ENCODE measurements at places on chromosomes 2 and 18.

DNA sequence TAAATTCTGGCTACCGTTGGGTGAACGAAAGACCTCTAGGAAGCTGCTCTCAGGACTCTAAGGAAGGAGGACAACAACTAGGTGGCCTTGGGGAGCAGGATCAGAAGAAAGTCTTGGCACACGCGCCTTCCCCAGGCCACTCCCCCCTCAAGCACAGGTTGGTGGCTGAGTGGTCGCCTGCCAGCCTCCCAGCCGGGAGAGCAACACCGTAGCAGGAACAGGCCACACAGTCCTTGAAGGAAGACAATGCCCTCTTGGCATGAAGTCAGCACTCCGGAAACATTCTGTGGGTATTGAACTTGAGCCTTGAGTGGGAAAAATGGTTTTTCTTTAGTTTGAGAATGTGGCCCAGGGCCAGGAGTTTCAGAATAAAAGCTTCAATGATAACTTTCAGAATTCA is 87.4 kb upstream of the AGAP1 start:
- DNase-seq, result no peak

- no peak for DNase-seq
Measured at GRCh38 chr2:44112096-44112495, 56.6 kb upstream of the PPM1B start.

DNA sequence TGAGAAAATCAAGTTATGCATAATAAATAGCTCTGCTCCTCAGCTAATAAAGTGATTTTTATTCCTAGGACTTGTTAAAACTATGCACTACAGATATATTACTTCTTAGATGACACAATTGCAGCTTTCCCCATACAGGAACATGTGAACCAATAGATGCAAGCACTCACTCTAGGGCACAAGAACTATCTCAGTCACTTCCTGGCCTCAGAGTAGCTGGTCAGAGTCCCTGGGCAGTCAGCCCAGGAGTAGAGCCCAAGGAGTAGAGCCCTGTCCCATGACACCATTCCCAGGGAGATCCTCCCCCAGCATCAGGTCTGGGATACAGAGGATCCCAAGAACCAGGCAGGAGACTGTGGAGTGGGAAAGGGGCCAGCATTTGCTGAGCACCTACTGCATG is 2.7 kb downstream of the TNS1 start:
- no peak for DNase-seq

DNA sequence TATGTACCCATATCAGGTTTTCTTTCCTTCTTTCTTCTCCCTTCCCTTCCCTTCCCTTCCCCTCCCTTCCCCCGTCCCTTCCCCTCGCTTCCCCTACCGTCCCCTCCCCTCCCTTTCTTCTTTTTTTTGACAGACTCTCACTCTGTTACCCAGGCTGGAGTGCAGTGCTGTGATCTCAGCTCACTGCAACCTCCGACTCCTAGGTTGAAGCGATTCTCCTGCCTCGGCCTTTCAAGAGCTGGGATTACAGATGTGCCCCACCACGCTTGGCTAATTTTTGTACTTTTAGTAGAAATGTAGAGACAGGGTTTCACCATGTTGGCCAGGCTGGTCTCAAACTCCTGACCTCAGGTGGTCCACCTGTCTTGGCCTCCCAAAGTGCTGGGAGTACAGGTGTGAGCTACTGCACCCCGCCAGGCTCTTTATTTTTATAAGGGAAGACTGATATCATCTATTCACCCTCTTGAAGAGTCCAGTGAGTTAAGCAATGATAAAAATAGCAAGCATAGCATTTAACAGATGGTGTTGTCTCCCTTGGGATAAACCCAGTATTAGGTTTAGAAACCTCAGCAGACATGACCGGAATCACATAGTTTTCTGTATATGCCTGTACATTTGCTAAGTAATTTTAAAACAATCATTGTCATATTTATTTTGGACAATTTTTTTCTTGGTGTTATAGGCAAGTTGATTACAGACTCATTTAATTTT is 888.4 kb downstream of the TRIB2 start:
- DNase-seq, result no peak

- no peak for DNase-seq
Measured at GRCh38 chr2:6730649-6731532, 134.8 kb downstream of the CMPK2 start.

DNA sequence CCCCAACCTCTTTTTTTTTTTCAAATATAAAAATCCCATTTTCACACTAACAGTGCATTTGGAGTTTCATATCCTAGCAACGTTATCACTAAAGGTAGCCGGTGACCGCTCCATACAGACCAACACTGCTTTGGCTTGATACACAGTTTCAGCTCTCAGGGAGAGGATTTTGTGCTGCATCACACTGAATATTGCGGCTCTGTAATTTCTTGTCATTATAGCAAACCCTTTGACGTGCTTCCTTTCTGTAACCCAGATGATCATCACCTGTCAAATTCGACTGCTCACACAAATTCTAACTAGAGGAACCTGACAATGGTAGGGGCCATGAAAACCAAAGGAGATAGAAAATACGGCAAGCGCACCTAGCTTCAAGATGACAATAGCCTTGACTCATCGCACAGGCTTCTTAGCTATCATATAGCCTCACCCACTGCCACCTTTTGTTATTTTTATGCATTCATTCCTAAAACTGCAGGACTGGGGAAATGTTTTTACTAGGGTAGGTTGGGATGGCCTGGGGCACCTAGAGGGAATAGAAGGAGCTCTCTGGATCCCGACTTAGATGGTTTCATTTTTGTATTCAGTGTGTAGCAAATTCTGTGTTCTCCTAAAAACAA is 582.9 kb upstream of the PIK3C3 start:
- DNase-seq, result no peak

DNA sequence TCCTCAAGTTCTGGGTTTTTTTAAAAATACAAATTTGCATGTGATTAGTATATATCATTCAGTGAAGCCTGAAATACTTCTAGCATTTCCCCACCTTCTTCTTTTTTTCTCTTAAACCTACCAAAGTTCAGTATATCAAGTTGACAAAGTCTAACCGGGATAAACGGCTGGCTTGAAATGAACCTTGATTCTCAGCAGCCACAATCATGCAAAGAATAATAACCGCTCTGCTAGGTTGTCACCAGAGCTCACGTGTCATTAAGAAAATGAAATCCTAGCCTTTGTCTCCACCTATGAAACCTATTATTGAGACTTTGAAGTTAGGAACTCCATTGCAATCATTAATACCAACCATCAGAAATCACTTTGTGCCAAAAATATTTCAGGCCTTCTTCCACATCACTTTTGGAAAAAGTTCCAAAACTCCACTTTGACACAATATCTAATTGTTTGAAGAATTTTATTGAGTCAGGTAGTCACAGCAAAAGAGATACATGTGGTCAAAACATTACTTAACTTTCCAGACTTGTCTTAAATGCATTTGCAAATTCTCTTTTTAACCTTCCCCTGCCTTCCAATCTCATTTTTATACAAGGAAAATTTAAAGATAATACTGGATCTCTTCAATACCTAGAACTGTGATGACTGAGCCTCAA is 285.6 kb upstream of the ACVR2A start:
- DNase-seq, result no peak

GRCh38 chr18:56738184-56738583 is 87.0 kb downstream of the WDR7 start:
- no peak for DNase-seq

DNA sequence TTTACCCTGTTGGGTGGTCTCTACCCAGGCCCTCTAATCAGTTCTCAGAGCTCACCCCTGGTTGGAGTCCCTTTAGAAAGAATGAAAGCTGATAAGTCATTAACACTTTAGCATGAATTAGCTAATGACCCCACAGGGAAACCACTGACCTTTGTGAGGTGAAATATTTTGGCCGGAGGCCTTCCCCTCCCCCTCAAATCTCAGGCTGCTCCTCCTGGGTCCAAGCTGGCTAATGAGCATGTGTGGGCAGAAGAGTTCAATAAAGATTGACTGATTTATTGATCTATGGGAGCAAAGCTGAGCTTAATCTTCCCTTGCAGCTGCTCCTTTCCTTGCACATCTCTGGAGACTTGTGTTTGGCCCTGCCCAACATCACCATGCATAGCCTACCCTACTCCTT is 78.8 kb upstream of the CCDC85A start:
- DNase-seq, result no peak

DNA sequence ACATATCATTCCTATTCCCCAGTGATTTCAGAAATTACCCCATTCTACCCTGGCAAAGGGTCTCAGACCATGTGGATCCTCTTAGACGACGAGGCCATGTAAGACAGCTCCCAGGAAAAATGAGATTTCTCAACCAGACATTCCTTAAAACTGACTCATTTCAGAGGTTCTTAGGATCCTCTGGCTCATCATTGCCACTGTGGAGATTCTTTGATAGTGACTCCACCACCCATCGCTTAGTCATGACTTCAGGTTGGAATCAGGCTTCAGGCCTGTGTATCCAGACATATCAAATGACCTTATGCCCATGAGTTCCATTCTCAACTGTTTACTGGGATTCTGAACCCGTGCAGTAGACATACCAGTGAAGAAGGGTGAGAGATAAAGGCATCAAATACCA is 245.6 kb upstream of the TCF4 start:
- no peak for DNase-seq

DNA sequence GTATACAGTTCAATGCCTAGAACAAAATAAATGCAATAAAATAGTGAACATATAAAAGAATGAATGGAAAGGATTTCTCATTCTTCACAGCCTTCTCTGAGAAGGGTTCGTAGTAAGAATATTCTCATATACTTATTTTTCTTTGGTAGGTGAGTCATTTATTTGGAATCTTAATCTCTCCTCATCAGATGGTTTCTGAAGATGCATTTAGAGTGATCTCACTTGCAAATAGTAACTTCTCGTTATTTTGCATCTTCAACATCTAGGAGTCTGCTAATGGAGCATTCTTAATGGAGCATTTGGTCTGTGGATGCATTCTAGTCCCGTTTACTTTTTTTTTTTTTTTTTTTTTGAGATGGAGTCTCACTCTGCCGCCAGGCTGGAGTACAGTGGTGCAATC is 3.9 kb downstream of the UBXN4 start:
- no peak for DNase-seq

- DNase-seq, result no peak
Measured at GRCh38 chr2:96683972-96684820, 41.6 kb downstream of the FER1L5 start.

GRCh38 chr2:113255140-113256070 is 23.3 kb downstream of the PAX8 start:
- DNase-seq, result no peak

DNA sequence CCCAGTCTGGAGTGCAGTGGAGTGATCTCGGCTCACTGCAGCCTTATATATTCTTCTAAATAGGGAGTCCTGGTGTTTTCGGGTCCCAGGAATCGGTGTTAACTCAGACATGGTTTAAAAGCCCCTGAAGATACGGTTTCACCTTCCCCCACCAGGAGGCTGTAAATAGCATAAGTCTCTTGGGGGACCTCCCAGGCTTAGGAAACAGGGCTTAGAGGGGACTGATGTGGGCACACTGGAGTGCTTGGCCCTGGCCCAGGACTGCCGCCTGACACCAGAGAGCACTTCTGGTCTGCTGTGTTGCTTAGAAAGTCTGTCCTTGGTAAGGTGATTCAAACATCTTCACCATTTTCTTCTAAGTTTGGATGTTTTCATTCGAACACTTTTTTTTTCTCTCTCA is 39.7 kb upstream of the MAP4K4 start:
- DNase-seq, result no peak

- DNase-seq, result no peak
Measured at GRCh38 chr2:240400371-240401161, 34.9 kb upstream of the GPC1 start.

DNA sequence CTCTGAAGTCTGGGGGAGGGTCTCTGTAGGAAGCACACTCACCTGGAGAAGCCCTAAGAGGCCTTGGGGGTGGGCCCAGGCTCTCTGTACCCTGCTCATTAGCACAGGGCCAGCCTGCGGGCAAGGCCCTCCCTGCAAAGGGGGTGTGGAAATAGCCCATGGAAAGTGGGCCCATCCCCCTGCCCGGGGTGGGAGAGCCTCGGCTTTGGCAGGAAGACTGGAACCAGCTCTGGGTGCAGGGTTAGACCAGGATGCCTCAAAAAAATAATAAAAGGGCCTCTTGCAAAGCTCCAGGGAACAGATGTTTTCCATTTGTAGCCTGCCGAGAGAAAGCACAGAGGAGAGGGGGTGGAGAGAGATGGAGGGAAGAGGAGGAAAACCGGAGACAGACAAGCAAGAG is 98.7 kb downstream of the STPG4 start:
- no peak for DNase-seq

DNA sequence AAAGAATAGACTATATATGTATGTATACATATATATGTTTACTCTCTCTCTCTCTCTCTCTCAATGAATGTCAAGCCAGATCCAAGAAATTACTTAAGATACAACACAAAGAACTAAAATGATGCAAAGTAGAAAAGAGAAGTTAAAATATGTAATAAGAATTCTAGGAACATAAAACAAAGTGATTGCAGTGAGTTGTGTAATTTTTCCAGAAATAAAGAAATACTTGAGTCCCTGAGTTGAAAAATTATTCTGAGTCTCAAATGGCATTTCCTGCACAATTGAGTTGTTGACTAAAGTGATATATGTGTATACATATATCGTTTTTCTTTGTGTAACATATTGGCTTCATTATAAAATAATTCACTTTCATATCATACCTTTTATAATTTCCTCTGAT is 262.4 kb downstream of the INSIG2 start:
- DNase-seq, result no peak

GRCh38 chr2:37615804-37616676 is 55.4 kb downstream of the CDC42EP3 start:
- peak; percentile 15 for DNase-seq

GRCh38 chr2:143205106-143205764 is 76.0 kb downstream of the ARHGAP15 start:
- DNase-seq, result no peak

DNA sequence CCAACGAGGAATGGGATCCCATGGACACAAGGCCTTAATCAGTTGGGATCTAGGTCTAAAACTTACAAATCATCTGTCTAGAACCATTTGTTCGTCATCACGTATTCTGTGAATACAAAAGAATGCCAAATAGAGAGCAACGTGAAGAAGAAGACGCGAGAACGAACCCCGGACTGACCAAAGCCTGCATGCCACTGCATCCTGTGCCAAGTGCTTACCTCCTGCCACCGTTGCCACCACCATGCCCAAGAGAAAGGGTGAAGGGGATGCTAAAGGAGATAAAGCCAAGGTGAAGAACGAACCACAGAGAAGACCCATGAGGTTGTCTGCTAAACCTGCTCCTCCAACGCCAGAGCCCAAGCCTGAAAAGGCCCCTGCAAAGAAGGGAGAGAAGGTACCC is 30.2 kb downstream of the ITSN2 start:
- DNase-seq, result no peak

DNA sequence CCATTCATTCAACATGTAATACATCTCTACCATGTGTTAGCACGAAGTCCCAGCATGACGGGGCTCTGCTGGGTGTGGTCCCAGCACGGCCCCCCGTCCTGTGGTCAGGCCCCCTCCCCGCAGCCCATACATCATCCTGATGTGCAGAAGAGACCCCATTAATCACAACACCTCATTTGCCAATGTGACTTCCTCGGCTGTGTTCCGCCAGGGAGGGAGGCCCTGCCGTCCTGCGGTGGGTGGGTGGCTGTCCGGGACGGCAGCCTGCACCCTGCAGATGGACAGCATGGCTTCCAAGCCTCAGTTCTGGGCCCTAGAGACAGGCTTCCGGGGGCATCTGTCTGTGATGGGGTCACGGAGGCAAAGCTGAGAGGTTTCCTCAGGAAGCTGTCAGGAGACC is 254.0 kb downstream of the CYP26B1 start:
- no peak for DNase-seq

- DNase-seq, result no peak
Measured at GRCh38 chr2:117199511-117199910, 615.0 kb upstream of the DDX18 start.

- DNase-seq, result no peak
Measured at GRCh38 chr2:62219407-62220159, 23.7 kb downstream of the B3GNT2 start.

- no peak for DNase-seq
Measured at GRCh38 chr2:68565858-68566257, 77.5 kb upstream of the PROKR1 start.

Measured in stimulated activated CD4-positive, alpha-beta T cell treated with anti-CD3 and anti-CD28 coated beads, TNF-alpha, amount 100 ng/mL, for 4 hours (primary cell).